ENCODE measurements at places on chromosomes 16 and 17.
A peak's percentile ranks its signal among the peaks of the same experiment; 100 is the strongest.

- no peak for DNase-seq
These were observed 60.3 kb upstream of the FBXO47 start for GRCh38 chr17:39027455-39028035.

GRCh38 chr16:15041271-15042004 is 14.4 kb downstream of the NTAN1 start:
- no peak for DNase-seq

DNA sequence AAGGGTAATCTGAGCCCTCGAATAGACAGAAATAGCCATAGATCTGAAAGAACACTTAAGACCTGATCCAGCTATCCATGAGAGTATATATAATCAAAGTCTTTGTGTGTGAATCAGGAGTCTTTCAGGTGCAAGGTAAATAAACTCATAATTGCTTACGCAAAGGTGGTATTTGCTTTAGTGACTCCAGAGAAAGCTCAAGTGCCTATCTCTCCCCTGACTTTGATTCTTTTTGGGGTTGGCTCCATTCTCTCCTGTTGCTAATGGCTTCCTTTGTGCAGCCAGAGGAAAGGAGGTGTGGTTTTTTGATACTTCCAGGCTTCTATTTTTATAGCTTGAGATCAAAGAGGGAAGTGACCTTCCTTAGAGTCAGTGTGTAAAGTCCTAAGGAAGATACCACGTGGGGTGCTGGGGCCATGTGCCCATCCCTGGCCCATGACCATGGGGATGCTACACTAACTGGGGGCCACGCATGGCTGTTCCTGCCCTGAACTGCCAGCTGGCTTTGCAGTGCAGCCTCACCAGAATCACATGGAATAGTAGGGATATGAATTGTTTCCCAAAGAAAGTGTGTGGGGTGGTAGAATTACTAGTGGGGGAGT is 45.8 kb downstream of the TENT4B start:
- DNase-seq, result no peak

DNA sequence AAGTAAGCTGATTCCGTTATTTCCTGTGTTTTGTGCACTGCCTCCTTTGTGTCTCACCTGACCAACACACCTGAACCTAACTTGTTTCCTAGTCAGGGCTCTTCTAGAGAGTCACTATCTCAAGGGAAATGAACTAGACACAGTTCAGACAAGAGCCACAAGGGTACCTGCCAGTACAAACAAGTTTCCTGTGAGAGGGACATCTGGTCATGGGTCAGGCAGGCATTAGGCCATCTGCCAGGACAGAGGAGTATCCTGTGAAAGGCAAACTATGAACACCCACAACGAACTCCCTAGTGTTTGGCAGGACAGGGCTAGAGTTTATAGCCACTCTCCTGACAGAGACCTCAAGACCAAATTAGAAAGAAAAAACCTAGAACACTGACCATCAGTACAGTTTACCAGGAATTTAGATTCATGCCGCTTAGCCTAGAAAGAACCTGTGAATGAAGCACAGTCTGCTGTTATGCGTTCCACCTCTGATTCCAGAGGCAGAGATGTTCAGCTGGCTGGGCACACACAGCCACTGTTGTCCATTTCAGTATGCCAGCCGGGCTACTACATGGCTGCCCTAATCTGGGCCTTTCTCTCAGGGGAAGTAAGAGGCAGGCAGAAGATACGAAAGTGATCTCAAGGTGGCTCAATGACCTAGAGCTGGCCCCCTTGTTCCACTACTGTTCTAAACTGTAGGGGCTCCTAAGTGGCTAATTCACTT is 20.7 kb upstream of the GLG1 start:
- no peak for DNase-seq

DNA sequence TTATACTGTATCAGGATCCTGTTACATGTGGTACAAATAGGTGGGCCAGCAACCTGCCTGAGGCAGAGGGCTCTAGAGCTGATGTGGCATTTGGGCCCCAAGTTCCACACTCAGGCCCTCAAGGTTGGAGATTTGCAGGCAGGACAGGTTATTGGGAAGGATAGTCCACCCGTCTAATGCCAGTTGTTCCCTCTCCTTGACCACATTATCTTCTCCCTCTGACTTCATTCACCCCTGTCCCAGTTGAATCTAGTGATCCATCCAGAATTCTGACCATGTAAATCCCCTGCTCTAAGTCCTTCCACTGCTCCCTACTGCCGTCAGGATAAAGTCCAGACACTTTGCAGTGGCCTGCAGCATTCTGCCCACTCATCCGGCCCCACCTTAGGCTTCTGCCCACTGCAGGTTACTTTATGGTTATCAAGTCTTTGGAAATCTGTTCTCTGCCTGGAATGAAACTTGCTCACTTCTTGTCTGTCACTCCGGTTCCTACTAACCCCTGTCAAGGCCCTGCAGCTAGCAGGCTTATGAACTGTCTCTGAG is 1.9 kb upstream of the NFATC3 start:
- DNase-seq, result no peak

- DNase-seq, result no peak
These were observed 112.0 kb downstream of the AXIN2 start for GRCh38 chr17:65449495-65449894.

- DNase-seq, result no peak
These were observed 296.0 kb downstream of the CEP112 start for GRCh38 chr17:65895969-65896368.

GRCh38 chr16:85017151-85017550 is 5.8 kb upstream of the ZDHHC7 start:
- DNase-seq, result no peak

DNA sequence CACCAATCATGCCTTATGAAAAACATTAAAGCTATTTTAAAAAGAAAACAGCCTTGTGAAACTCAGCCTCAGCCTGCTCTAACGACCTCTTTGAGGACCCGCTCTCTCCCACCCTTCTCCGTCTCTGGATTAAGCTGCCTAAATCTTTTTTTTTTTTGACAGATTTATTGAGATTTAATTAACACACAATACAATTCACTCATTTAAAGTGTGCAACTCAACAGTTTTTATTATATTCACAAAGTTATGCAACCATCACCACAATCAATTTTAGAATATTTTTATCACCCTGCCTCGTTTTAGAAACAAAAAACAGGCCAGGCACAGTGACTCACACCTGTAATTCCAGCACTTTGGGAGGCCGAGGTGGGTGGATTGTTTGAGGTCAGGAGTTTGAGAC is 8.4 kb downstream of the CDR2L start:
- DNase-seq, result no peak

DNA sequence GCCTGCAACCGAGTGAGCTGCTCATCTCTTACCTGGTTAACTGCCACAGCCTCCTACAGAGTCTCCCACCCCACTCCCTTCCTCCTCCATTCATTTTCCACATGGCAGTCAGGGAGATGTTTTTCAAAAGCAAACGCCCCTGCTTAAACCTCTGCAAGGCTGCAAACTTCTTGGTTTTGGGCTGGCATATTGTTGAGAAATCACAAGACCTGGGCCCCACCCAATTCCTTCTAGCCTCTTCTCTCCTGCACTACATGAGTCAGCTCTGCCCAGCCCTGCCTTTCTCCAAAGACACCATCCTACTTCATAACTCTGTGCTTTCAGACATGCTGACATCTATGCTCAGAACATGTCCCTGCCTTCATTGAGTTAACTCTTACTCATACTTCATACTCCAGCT is 136.1 kb downstream of the SPACA3 start:
- DNase-seq, result no peak

GRCh38 chr16:50665128-50665878 is 15.8 kb downstream of the SNX20 start:
- peak; percentile 83 for DNase-seq

Data from stimulated activated CD8-positive, alpha-beta memory T cell treated with anti-CD3 and anti-CD28 coated beads, Interleukin-15, amount 100 ng/mL, for 24 hours (primary cell).